NCI-H2029 treated with DMSO at 0.1 percent for 48 hours (cell line): ENCODE measurements at places on chromosomes 1 and 21.

DNA sequence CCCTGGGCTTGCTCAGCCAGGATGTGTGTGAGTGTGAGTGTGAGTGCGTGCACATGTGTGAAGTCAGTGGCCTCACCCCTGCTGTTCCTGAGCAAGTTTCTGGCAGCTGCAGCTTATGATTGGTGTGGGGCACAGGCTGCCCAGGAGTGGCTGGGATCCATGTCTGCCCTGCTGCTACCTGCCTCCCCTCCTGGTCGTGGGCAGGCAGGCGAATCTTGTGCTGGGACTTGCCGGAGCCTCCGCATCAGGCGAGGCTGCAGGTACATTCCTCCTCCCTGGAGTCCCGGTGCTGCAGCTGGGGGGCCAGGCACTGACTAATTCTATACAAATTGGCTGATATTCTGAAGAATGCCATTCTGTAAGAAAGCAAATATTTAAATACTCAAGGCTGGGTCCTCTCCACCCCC is 85.6 kb upstream of the WNT4 start:
- DNase-seq, result no peak

- DNase-seq, result peak; percentile 69
These were observed 108.3 kb downstream of the KCND3 start for GRCh38 chr1:111880881-111881837.

DNA sequence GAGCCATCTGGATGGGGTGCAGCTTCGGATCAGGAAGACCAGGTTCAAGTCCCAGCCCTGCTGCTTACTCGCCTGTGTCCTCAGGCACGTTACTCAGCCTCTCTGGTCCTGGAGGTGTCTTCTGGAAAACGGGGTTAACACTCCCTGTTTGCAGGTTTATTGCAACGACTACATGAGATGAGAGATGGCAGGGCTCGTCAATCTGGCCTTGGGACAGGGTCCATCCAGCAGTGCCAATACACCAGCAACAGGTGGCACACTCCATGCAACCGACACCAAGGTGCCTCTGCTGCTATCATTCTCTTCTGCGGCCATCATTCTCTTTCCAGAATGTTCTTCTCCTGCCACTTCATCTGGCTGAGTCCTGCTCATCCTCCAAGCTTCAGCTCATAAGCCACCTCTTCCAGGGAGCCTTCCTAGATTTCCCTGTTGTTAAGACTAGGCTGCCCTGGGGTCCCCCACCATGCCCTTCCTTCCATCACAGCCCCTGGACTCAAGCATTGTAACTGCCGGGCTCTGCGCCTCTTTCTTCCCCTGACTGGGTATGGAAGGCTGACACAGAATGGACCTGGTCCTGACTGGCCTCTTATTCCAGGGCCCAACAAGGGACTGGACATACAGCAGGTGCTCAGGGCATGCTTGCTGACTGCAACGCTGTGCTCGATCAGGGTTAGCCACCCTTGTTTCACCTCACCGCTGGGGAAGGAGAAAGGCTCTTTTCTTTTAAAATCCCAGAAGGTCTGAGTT is 87.4 kb downstream of the DMRTB1 start:
- no peak for DNase-seq

- DNase-seq, result no peak
These were observed 188.6 kb downstream of the HS2ST1 start for GRCh38 chr1:87103074-87103473.

DNA sequence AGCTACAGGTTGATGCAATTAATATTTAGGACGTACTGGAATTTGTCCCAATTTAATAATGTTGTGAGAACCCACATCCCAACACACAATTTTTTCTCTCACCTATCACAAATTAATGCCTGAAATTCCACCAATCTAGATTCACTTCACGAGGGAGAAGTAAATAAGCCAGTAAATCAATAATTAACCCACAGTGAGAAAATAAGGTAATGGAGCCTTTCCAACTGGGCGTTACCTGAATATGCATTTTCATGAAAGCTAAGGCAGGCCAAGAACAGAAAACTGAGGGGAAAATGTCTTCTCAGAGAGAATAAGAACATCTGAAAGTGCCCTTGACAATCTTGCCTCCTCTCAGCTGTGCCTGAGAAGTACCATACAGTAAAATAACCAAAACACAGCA is 240.8 kb upstream of the NR5A2 start:
- DNase-seq, result no peak

DNA sequence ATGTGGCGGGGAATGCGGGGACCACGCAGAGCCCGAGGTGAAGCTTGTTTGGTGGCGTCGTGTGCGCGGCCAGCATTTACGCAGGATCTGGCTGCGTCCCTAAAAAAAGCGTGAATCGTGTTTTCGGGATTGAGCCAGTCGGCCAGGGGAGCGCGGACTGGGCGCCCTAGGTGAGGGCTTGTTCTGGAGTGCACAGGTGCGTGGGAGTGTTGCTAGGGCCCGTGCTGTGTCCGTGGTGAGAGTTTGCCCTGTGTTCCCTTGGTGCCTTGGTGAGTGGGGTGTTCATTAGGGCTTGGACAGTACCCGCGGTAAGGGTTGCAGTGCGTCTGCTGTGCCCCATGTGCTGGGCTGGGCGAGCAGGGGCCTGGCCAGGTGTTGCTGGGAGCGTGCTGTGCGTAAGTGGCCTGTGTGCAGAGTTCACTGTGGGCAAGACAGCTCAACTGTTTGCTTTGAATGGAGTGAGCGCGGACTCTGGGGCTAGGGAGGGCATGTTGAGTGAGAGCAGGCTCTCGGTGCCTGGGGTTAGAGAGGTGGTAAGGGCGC is 673 bp downstream of the CD46 start:
- no peak for DNase-seq

GRCh38 chr1:94887106-94887505 is 39.8 kb downstream of the CNN3 start:
- no peak for DNase-seq

DNA sequence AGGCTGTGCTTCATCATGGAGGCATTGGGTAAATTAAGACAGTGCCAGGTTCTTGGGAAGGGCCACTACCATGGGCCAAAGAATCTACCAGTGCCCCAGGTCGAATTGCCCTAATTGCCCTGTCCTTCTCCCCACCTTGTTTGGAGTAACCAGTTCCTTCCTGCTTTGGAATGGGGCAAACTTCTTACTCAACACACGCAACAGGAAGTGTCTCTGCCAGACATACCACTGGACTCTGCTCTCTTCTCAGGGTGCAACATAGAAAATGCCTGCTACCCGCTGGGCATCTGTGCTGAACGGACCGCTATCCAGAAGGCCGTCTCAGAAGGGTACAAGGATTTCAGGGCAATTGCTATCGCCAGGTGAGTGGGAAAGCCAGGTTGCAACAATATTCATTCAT is 15.8 kb downstream of the CDA start:
- DNase-seq, result no peak

DNA sequence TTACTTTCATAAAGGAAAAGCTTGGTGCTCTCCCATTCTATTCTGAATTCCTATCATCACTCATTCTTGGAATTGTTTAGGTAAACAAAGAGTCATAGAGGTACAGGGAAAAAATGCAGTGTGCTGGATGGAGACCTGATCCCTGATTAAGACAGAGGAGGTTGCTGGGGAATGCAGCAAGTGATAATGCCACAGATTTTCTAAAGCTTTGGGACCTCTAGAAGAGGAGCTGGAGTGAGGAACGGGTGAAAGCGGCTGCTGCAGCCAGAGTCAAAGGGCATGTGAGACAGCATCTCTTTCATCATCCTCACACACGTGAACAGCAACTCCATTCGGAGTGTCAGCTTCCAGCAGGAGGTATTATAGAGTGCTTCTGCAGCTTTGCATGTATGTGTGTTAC is 54.9 kb upstream of the DIPK1A start:
- no peak for DNase-seq

- DNase-seq, result no peak
These were observed 20.5 kb downstream of the GLIS1 start for GRCh38 chr1:53718443-53718842.

- DNase-seq, result peak; percentile 40
These were observed 4.4 kb upstream of the UTP25 start for GRCh38 chr1:209823143-209824041.

DNA sequence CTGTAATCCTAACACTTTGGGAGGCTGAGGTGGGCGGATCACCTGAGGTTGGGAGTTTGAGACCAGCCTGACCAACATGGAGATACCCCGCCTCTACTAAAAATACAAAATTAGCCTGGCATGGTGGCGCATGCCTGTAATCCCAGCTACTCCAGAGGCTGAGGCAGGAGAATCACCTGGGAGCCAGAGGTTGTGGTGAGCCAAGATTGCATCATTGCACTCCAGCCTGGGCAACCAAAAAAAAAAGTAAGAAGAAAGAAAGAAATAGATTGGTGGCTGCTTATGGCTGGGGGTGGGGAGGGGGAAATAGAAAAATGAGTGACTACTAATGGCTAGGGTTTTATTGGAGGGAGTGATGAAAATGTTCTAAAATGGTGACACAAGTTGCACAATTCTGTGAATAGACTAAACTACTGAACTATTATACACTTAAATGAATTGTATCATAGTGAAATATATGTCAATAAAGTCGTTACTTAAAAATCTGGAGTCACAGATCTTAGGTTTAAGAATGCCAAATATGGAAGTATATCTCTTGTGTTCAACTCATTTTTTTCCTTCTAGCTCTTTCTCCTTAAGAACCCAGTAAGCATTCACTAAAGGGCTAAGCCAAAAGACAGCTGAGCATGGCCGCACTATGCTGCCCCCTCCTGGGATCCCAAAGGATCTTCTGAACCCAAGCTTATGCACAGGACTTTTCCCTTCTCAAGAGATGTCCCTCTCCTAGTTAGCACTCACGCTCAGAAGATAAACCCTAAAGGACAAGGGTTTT is 3.2 kb upstream of the NPL start:
- DNase-seq, result no peak

DNA sequence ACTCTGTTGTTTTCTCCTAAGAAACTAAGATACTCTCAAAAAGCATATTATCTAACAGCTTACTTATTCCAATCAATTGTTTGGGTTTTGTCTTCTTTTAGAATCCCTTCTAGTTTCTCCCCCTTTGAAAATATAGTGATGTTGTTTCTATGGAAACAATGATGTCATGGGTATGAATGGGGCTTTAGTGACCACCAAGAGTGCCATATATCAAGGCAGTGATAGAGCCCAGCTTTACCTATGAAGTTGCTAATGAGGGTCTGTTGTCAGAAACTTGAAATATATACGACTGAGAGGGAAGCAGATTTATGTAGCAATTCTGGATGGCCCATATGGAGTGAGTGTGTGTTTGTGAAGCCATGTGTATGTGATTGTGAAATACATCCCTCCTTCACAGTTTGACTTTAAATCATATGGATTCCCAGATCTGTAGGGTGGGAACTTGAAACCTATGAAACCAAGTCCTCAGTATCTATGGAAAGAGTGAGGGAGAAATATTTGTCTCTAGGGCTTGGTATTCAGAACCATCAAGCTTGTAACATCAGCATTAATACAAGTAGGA is 116.7 kb downstream of the SPATA46 start:
- DNase-seq, result no peak

DNA sequence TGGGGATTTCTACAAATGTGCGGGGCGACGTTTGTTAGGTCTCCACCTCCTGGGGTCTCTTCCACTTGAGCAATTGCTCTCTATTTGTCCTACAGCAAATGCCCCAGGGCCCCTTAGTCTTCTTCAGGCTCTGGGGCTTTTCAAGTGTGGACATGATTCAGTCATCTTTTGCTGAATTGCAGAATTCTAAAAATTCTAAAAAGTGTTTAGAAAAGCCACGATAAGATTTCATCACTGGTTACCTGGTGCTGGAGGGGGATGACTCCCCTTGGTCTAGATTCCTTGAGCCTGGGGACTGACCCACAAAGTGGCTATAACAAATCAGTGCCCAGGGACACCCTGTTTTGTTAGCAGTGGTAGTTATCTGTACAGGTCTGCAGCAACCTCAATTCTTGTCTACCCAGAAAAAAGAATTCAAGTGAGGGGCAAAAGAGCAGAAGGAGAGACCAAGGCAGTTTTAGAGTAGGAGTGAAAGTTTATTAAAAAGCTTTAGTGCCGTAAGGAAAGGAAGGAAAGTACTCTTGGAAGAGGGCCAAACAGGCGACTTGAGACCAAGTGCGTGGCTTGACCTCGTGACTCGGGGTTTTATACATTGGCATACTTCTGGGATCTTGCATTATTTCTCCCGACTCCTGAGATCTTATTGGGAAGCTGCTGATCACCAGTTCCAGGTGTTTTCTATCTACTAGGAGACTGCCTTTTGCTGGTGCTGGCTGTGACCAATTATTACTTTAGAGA is 25.2 kb downstream of the PROK1 start:
- no peak for DNase-seq

GRCh38 chr1:204888294-204888693 is 17.6 kb downstream of the NFASC start:
- DNase-seq, result no peak

- DNase-seq, result no peak
These were observed 826 bp upstream of the CA14 start for GRCh38 chr1:150256554-150257341.

- DNase-seq, result peak; percentile 38
These were observed 625.2 kb downstream of the LMO4 start for GRCh38 chr1:87953732-87954344.

GRCh38 chr1:29504196-29504595 is 267.9 kb downstream of the PTPRU start:
- peak; percentile 42 for DNase-seq

GRCh38 chr1:160862203-160863060 is at the start of gene CD244:
CD244 (minus strand) TSS chr1:160862887; CDS start chr1:160862677, 210 bp downstream.
- no peak for DNase-seq

DNA sequence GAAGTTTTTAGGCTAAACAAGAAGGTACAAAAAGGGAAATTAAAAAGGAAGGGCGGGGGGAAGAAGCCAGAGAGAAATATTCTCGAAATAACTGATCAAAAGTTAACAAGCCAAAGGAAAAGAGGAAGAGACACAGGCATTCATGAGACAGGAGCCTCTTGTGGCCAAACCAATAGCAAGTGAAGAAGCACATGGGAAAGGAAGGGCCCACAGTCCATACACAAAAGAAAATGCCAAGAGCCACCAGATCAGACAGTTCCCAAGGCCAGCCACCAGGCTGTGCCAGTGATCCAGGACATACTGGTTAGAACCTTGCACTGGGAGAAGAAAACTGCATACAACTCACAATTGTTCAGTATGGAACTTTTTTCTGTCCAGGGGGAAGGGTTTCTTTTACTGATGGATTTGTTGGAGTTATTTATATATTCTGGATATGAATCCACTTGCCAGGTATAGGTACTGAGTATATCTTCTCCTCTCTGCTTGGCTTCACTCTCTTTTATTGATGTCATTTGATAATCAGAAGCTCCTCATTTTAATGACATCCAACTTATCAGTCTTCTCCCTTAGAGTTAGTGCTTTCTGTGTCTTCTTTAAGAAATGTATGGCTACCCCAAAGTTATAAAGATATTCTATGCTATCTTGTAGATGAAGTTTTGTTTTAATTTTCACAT is 76.8 kb downstream of the CD46 start:
- peak; percentile 15 for DNase-seq
